ENCODE measurements at places on chromosomes 16 and 17.

GRCh38 chr17:77608431-77608830 lies 350.1 kb upstream of the TNRC6C start:
- no peak for DNase-seq

DNA sequence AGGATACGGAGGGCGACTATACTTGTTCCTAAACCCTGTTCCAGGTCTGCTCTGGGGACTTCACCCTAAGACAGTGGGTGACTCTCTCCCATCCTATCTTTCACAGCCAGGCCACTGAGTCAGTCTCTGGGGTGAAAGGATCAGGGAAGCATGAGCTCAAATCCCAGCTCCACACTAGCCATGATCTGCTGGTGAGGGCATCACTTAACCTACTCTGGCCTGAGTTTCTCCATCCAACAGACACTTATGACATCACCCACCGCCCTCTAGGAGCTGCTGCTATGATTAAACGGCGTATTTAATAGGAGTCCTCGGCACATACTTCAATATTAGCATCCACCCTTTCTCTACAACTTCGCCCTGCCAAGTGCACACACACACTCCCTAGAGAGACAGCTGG lies 10.1 kb downstream of the GAST start:
- no peak for DNase-seq

DNA sequence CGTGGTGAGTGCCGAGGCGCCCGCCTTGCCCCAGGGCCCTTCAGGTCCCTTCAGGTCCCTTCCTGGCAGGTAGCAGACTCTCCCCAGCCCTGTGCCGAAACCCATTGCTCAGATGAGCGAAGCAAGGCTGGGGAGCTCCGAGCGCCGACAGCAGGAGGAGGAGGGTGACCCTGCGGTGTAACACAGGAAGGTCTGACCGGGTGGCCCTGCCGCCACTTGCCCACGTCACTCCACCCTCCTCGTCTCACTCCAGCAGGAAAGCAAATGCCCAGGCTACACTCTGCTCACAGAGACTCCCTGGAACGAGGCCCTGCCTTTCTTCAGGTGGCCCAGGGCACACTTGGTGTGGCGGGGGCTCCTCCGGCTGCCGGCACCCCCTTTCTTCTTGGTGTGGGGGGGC lies 57.2 kb downstream of the ACTG1 start:
- DNase-seq, result no peak

DNA sequence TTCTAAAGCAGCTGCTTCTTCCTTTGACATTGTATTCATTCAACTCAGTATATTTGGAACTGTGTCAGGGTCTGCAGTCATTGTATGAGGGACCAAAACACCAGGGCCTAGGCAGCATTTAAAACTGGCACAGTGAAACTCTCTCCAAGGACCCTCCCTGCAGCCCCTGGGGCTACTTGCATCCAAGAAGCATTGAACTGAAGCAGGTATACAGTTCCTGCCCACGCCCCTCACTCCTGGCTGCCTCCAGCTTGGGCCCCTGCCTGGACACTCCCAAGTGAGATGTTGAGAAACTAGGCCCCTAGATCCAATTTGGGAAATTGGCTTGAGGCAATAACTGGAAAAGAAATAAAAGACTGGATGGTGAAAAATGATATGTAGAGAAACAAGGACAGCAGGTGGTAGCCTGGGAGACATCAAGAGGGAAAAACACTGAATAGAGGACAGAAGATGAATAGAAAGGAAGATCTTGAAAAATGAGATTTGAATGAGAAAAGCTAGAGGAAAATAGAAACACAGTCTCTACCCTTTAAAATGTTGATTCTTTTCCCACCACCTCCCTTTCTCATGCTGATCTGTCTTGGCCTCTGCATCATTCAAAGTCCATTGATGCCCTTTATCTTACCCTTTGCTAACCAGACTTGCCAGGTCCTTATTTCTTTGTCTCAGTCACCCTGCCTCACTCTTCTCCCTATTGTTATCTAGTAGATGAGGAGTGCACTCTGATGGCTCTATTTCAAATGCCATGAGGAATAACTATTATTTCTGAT lies 368.8 kb upstream of the CDH8 start:
- no peak for DNase-seq

DNA sequence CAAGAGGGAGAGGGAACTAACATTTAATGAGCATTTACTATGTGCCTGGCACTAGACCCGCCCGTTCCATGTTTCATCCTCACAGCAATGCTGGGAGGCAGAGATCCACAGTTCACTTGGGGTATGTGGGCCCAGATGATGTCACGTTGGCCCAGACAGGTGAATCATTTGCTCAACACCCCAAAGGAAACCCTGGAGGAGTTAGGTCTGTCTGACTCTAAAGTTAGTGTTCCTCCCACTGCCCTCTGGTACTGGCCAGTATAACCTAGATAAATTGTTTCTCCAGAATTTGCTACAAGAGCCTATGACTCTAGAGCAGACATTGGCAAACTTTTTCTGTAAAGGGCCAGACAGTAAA lies 164.6 kb downstream of the VPS53 start:
- no peak for DNase-seq

DNA sequence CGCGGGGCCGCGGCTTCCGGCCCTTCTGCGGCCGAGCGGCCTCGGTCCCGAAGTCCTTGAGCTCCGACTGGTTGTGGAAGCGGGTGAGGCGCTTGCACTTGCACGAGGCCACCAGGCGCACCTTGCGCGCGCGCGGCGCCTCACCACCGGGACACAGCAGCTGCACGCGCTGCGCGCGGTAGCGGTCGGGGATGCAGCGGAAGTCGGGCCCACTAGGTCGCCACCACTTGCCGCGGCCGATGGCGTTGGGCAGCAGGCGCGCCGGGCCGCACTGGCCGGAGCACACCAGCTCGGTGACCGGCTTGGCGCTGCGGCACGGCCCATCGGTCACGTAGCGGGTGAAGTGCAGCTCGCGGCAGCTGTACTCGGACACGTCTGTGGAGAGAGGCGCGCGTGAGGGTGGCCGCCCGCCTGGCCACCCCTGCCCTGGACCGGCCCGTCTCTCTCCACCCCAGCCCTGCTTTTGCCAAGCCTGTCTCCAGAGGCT lies 3.2 kb downstream of the SOST start:
- no peak for DNase-seq

- no peak for DNase-seq
Measured at GRCh38 chr16:48503779-48504178, 106.2 kb downstream of the N4BP1 start.

DNA sequence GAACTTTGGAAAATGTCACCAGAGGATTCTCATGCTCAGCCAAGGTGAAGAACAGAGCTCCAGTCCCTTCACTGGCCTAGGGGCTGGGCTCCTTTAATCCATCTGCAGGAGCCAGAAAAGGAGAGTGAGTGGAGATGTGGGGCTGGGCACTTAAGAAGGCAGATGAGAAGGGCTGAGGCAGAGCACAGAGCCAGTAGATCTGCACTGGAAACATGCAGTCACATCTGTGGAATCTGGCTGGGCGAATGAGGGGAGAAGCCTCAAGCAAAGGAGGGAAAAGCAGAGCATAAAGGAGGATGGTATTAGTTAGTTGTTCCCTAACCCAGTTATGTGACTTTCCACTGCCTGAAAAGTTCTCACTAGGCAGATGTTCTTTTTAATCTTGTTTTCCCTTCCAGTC lies 50.4 kb upstream of the BCAR1 start:
- no peak for DNase-seq

- no peak for DNase-seq
Measured at GRCh38 chr17:79246225-79247190, 171.9 kb downstream of the ENGASE start.

DNA sequence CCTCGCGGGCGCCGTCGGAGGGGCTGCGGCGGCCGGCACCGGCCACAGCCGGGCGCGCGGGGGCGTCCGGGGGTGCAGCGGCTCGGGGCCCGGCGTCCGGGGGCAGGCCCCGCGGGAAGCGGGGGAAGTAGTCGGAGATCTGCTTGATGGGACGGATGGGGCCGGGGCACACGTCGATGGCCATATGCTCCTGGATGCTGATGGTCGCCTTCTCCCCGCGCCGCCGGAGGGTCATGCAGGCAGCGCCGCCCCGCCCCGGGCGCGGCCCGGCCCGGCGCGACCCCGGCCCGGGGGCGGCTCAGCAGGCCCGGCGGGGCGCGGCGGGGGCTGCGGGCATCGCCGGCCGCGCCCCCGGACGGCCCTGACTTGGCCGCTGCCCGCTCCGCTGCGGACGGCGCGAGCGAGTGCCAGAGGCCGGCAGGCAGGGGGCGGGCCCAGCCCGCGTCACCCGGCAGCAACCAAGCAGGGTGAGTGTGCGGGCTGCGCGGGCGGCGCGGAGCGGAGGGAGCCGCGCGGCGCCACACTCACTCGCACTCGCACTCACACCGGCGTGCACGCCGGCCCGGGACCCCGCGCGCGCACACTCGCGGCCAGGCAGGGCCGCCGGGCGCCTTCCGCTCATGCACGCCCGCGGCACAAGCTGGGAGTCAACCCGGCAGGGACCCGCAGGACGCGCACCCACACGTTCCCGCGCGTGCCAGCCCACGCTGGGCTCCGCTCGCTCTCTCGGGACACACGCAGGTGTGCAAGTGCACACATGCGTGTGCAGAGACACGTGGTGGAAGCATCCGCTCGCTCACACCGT lies at the start of gene DOC2B:
Gene DOC2B, minus strand, starts transcription at position 406 of the 805 bp plus-strand sequence. Its CDS starts 171 bp downstream, at position 235.
- peak; percentile 19 for DNase-seq

GRCh38 chr16:1093284-1094123 lies 2.5 kb downstream of the C1QTNF8 start:
- no peak for DNase-seq
